ENCODE measurements at places on chromosomes 13 and 19. TPM values are rescaled to one million over a fixed set of nuclear protein-coding genes. Genes with fewer than 3 reads are reported as not detected.
A peak's percentile ranks its signal among the peaks of the same experiment; 100 is the strongest.

- DNase-seq = no peak
Measured at GRCh38 chr19:58046856-58047255, 12.2 kb upstream of the ZNF135 start.

DNA sequence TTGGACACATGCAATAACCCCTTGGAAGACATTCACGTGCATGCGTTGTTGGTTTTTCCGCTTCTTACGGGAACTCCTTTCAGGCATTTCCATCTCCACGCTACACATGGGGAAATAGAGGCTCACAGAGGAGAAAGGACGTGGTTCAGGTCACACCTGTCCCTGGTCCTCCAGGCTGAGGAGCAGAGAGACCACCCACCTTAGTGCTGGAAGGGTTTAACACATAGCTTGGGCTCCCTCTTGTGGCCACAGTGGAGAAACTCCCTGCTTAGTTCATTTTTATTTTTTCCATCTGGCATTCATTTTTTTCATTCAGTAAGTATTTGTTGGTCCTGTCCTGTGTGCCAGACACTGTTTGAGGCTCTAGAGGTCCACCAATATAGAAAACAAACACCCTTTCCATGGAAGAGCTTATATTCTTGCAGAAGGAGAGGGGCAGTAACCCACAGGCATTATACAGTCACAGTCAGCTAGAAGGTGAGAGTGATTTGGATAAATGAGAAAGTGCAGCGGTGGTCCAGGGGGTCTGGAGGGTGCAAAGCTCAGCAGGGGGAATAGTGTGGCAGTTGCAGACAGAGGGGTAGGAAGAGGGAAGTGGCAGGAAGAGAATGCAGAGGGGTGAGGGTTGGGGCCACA is 24.2 kb upstream of the TTYH1 start:
- DNase-seq = peak; percentile 42

DNA sequence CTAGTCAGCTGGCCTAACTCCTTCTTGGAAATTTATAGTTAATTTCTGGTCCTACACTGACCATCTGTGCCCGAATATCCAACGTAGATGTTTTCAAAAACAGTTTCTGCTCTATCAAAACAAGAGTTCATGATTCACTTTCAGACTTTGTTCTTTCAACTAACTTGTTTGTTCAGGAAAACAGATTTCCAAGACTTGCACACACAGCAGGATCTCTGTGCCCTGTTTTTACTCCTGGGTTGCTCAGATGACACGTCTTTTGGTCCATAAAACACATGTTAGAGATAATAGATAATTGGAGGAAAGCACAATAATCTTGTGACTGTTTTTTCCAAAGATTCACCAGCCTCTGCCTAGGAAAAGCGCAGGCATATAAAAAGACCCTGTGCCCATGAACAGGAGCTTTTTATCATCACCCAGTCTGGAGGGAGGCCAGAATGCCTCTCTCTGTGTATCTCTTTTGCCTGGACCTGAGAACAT is 218.0 kb downstream of the IRS2 start:
- DNase-seq = no peak

The KIR2DL1 gene
- not detected for total RNA-seq

The FFAR1 gene
- not detected for total RNA-seq

The DOHH gene
- 6.7 TPM for total RNA-seq

The ZNF790 gene
- 7.0 TPM for total RNA-seq

The SH2D3A gene
- total RNA-seq = 10.4 TPM

The PODNL1 gene
- total RNA-seq = 0.20 TPM

The CYP4F22 gene
- 15.2 TPM for total RNA-seq

The MAG gene
- total RNA-seq = 0.69 TPM
